Activated naive CD4-positive, alpha-beta T cell treated with anti-CD3 and anti-CD28 coated beads, Interleukin-2, amount 10 ng/mL, durations not matched to agents 5 hours and 36 hours (primary cell): ENCODE measurements at places on chromosomes 6 and 20. TPM values are rescaled to one million over a fixed set of nuclear protein-coding genes. Genes with fewer than 3 reads are reported as not detected.

Gene C2
- total RNA-seq: 0.51 TPM

Gene RAB44
- total RNA-seq: not detected

Gene PAK5
- total RNA-seq: not detected

Gene SYNGAP1
- 52.1 TPM for total RNA-seq

Gene MYB
- total RNA-seq: 5.2 TPM

Gene COX4I2
- total RNA-seq: not detected
